ENCODE measurements at places on chromosomes 1 and 21.

DNA sequence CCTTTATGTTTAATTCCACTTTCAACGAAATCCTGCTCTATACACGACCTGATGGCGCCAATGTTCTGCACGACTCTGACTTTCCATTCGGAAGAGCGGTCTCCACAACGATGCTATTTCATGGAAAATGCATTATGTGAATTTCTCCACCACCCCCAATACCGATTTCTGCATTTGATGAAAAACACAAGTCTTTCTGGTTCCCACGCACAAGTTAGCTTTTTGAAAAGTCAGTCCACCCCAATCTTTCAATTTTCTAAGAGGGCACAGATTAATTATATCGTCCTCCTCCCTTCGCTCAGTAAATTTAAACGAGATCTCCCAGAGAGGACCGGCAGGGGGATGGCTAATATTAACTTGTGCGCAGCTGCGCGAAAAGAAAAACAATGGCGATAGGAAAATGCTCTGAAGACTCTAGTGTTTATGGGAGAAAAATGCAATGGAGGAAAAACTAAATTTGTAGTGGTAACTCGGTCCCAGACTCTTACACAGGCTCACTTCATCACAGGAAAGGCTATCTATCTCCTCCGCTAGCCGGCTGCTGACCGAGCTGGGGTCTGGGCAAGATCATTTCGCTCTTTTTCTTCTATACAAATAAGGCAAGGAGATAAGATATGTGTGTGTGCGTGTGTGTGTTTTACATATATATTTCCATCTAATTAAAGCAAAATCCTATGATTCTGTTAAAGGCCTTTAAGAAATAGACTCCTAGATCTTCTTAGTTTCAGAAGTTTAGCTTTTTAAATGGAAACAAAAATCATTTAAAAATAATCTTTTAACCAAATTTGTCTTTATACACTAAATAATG is 1.2 kb upstream of the LHX8 start:
- no peak for DNase-seq

DNA sequence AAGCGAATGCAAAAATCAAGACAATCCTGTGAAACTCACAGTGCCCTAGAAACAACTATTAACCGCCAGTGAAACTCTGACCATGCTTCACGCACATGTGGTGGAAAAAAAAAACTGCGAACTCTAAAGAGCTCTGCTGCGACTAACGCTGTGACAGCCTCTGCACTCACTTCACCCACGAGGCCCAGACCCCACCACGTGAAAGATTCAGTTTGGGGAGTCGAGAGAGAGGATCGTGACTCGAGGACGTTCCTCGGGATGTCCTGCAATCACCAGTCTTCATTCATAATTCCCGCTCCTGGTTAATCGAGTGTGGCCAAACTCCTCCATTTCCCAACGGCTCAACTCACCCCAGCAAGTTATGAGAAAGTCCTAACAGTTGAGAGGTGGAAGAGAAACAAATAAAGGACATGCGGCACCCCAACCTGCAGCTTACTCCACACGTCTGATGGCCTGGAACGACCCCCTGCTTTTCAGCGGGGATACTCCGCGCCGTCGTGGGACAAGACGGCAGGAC is 1.1 kb downstream of the SERBP1 start:
- DNase-seq = peak; percentile 24

DNA sequence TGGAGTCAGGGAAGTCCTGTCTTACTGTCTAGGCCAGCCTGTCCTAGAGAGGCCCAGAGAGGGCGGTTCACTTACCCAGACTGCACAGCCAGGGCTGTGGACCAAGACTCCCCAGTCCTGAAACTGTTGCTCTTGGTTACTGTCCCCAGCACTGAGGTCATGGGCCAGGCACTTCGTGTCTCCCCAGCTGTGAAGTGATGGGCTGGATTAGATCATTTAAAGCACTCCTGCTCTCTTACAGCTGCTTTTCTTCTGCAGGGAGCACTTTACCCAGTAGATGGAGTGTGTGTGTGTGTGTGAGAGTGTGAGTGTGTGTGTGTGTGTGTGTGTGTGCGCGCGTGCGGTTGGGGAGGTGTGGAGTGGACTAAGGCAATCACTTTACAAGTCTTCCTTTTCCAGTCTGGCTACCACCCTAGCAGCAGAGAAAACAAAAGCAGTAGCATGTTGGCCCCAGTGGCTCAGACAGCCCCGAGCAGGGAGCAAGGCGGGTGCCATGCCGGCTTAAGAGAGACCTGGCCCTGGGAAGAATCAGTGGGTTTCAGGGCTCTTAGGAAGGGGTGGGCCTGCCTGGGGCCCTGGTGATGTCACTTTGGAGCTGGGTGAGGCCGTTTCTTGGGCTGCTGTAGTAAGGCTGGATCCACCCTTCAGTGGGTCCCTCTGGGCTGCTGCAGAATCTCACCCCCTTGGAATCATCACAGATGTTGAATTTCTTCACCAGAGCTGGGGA is 2.4 kb downstream of the SPSB1 start:
- DNase-seq = peak; percentile 52

DNA sequence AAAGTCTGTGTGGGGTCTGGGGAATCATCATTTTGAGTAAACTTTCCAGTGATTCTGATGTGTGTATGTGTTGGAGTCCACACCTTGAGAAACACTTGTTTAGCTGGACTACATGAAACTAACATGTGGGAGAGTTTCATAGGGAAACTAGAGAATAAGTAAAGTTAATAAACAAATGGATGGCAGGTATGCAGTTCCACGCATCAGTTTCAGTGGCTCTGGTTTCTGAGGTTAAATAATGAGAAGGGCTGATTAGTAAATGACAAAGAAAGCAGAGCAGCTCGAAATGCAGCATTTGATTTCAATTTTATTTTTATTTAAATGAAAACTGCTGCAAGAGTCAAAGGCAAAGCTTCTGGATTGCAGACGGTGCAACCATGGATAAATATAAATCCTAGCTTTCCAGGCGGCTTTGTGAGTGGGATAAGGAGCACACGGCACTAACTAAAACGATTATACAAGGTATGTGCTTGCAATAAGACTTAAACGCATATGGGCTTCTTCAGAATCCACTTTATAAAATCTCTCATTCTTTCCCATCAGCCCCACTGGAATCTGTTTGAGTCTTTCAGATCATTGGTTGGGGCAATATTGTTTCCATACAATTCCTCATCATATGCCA is 310.7 kb downstream of the PLPP3 start:
- no peak for DNase-seq

- no peak for DNase-seq
Measured at GRCh38 chr1:1175221-1176062, 1.8 kb downstream of the TTLL10 start.

DNA sequence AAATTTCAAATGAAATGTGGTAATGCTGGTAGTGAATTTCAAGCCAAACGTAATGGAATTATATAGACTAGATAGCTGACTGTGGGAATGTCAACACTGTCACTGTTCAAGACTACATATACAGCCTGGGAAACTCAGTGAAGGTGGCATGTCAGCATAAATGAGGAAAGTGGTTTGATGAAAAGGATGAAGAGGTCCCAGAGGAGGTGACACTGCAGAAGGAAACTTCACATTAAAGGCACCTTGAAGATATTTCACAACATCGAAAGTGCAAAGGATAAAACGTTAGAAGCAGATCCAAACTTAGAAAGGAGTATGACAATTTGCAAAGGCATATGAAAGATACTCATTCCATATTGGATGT is 25.7 kb downstream of the MAPKAPK2 start:
- DNase-seq = no peak

- no peak for DNase-seq
Measured at GRCh38 chr1:58094221-58094620, 452.3 kb downstream of the OMA1 start.

DNA sequence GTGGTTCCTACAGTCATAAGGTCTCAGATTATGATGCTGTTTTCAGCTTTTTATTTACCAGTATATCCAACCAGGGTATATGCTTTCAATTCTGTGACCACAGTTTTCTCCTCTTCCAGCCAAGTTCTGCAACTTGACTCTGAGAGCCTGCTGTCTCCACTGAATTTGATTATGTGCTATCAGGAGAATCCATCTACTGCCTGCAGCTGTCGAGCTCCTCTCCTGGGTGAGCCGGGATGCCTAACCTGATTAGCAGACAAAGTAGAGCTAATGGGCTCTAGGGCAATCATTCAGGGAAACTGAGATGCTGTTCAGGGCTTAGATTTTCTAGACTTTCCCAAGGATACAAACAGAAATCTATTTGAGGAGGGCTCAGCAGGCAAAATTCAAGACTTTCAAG is 271.5 kb upstream of the BEND5 start:
- DNase-seq = no peak

GRCh38 chr1:55277377-55278130 is 62.4 kb upstream of the USP24 start:
- peak; percentile 60 for DNase-seq

- DNase-seq = no peak
Measured at GRCh38 chr1:157880621-157881020, 39.0 kb upstream of the CD5L start.

- DNase-seq = no peak
Measured at GRCh38 chr1:205783904-205784303, 8.6 kb upstream of the RAB29 start.

DNA sequence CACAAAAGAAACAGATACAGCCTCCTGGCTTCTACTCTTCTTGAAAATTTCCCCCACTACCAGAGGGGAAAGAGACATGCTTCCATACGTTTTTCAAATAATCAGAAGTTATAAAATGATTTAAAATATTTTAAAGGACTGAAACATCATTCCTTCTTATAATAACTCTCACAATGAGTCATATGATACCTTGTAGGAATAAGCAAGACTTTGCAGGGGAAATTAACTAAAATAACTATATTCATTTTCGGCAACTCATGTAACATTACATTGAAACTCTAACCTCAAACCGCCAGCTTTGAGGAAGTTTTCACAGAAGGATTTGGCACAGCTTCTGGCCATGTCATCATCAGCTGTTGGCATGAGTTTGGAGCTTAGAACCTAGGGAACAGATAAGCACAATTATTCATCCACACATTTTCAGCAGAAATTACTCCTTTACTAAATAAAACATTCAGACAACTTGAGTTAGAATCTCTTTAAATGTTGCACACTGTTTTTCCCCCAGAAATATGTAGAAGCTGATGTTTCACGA is 85.9 kb downstream of the USP24 start:
- no peak for DNase-seq

DNA sequence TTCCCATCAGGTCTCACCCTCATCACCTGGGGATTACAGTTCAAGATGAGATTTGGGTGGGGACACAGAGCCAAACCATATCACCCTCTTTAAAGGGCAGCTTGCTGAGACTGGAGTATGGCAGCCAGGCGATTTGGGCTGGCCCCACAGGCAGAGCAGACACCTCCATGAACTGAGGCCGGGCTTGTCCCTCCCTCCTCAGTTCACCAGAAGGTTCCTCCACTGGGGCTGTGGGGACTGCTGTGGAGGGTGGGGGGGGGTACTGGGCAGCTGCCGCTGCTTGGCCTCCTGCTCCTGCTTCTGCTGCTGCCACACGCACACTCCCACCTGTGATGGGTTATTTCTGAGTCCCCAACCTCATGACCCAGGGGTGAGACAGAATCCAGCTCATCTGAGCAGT is 53.9 kb upstream of the PDE9A start:
- no peak for DNase-seq

DNA sequence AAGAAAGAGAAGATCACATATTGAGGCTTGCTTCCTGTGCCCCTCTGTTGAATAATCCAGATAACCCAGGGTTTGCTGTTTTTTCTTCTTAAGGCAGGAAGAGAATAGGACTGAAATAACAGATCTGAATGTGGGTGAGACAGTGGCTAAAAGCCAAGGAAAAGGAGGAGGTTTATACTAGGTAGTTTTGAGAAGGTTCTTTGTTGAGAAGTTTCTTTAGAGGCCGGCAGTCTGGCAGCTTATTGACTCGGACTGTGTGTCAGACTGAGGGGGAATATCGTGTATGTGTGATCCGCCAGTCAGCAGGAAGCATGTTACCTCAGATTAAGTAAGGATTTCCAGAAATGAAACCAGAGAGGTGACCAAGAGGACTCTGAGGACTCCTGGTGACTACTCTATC is 119.8 kb downstream of the PLA2G4A start:
- DNase-seq = no peak

GRCh38 chr1:56817716-56818463 is 1.3 kb downstream of the FYB2 start:
- no peak for DNase-seq

DNA sequence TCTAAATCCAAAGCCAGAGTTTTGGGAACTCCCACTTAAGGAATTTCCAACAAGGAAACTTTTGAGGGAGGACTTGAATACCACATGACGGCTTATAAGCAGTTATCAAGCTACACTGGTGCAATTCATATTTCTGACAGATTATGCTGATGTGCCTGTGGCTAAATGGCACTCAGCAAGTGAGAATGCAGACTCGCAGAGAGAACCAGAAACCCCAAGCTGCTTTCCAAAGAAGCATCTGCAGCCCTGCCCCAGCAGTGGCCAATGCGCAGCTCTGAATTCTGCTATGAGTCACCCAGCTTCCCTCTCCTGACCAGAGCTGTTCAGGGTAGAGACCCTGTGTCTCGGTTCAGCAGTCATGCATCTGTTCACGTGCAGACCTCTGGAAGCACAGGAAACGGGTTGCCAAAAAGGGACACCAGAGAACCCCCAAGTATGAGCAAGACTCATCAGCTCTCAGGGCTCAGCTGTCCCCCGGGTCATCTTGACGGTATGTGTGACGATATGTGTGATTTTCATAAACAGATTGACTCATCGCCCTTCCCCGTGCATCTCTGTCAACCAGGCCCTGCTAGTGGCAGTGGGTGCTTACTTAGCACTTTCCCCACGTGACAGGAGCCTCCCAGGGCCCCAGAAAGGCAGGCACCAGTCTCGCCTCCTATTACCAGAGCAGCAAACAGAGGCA is 76.3 kb downstream of the ITPKB start:
- peak; percentile 100 for DNase-seq

DNA sequence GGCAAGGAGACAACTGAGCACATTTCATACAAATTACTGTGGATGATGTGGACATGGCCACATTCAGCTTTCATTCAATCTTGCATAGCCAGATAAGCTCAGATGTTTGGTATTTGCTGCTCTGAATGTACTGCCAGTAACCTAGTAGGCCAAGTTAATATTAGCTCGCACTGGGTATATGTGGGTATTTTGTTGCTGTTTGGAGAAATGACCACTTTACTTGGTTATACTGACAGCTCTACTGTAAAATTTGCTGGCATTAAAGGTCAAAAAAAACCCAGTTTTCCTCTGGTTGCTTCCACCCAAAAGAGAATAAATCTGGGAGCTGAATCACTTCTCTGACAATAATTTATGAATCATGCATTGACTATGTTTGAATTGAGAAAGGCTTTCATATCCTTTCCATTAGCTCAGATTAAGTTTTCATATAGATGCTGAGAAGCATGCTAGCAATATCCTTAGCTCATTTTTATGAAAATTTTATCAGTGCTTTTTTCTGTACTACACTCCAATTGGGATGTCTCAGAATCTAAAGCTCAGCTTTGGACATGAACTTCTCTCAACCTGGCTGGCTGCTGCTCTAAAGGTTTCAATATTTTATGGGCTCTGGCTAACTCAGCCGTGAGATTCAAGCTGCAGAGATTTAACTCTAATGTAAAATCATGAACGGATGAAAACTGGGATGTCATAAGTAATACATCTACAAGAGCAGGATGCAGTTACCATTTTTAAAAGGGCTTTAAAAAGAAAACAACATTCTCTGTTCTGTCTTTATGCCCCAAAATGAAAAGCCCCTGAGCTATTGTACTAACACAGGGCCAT is 330.0 kb downstream of the BARHL2 start:
- peak; percentile 38 for DNase-seq
